ENCODE measurements at places on chromosomes 3 and 15.

GRCh38 chr15:41017066-41017735 is 63.9 kb downstream of the CHAC1 start:
- DNase-seq, result no peak

- no peak for DNase-seq
Measured at GRCh38 chr3:152084441-152085158, 184.1 kb upstream of the MBNL1 start.

- DNase-seq, result no peak
Measured at GRCh38 chr3:152302521-152303021, 33.8 kb downstream of the MBNL1 start.

DNA sequence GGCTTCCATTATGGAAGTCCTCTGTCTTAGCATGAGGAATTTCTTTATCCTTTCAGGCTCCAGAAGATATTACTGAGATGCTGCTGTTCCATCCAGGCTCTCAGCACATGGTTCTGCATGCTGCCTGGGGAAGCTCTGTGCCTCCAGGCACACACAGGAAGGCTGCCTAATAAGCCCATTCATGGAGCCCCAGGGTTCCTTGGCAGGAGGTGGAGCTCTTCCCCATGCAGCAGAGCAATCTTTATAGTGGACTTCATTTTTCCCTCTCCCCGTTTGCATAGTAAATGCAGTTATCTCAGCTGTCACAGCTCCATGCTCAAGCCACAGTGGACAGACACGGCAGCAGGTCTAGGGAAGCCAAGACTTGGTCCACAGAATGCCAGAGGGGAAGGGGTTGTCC is 57.6 kb downstream of the BOC start:
- no peak for DNase-seq

- no peak for DNase-seq
Measured at GRCh38 chr3:113259196-113259595, 47.8 kb downstream of the BOC start.
